ENCODE measurements at places on chromosomes 5 and 9. TPM values are rescaled to one million over a fixed set of nuclear protein-coding genes. Genes with fewer than 3 reads are reported as not detected.

DNA sequence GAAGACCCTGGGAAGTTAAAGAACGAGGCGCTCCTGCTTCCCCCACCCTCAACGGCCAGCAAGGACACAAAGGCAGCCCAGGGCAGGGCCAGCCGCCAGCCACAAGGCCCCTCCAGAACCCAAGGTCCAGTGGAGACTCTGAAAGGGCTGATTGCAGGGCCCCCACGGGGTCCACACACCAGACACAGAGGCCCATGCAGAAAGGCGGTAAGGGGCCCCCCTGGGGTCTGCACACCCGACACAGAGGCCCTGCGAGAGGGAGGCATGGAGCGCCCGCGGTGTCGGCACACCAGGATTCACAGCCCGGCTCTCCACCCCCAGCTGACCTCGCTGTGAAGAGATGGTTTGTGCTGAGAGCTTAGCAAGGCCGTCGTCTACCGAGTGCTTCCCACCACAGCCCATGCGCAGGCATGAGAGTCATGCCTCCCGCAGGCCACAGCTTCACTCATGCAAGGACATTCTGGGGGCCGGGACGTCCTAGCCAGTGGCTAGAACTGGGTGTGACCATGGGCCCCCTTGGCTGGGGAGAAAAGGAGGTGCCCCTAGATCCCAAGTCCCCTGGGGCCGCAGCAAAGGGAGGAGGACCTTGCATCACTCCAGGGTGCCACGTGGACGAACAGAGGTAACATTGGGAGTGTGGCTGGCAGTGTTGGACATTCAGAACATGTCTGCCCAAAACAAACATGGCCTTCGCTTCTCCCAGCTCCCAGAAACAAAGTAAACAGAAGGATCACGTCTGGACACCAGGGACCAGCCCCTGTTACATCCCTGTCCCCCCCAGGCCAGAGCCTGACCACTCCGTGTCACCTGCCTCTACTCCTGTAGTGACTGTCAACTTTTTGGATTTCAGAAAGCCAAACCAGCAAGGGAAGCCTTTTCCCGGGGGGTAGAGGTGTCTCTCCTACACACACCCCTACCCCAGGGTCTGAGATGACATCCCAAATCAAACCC is 9.8 kb downstream of the BRD3 start:
- DNase-seq, result no peak

DNA sequence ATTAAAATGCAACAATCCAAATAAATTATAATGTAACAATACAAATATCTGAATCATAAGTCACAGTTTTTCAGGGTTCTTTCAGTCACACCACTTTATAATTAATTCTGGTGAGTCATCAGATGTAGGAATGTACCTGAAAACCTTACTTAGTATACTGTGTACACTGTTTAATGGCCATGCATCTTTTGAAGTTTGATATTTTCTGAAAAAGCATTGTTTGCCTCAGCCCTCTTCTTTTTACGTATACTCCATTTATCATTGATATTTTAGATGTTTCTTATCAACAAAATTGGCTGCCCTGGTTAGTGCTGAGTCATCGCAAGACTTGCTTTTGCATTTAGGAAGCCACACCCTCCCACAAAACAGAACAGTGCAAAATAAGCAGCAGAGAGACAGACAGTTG is 218.6 kb downstream of the PJA2 start:
- peak; percentile 26 for DNase-seq

Gene GKAP1
- total RNA-seq, result 4.4 TPM

DNA sequence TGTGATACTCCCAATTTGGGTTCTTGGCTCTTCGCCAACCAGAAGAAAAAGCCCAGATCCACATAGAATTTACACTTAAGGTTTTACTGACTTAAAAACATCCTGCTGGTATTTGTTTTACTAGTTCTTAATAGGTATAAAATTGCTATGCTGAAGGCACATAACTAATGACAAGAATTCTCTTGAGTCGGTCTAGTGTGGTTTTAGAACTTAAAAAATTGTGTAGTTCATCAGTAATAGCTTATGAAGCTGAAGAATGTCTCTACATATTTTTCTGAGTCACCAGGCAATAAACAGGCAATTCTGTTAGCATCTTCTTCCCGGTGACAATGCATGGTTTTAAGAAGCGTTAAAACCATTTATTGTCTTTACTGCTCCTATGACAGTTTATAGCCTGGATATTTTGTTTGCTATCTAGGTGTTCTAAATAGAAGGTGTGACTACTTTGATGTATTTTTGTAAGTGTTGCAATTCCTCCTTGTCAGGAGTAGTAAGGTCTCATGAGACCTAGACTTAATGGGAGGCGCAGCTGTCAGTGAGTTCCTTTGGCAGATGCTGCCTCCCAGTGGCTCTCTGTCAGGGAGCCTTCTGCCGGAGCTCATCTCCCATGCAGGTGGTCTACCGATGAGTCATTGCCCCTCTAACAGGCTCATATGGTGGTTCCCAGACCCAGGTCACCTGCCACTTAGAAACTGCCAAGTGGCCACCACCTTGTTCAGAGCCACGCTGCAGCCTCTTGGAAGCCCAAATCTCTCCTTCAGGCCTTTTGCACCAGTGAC is 173.8 kb downstream of the MAST4 start:
- DNase-seq, result peak; percentile 43

- no peak for DNase-seq
These were observed 60.1 kb upstream of the STK32A start for GRCh38 chr5:147174671-147175265.

DNA sequence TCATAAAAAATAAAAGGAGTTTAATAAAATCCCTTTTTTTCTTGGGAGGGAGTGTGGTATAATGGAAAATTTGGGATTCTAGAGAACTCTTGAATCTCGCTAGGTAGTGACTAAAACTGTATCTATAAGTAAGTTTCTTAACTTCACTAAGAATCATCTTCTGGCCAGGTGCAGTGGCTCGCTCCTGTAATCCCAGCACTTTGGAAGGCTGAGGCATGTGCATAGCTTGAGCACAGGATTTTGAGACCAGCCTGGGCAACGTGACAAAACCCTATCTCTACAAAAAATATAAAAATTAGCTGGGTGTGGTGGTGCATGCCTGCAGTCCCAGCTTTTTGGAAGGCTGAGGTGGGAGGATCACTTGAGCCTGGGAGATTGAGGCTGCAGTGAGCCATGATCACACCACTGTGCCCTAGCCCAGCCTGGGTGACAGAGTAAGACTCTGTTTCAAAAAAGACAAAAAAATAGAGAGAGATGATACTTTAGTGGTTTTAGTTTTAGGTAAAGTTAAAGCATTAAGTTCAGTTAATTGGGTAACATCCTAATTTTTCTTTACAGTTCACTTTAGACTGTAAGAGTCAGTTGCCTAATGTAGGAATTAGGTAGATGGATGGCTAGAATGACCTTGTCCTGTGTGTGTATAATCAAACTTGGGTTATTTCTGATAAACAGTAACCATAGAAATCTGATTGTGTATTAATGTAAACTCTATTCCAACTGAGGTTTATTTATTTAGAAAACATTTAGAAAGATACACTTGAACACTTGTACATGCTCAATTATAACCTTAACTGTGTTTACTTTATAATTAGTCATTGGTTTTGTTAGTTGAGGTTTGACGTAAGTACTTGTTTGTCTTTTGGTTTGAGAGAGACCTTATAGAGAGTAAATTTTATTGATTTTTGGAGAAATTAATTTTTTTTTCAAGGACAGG is 17.8 kb downstream of the UNC13B start:
- DNase-seq, result no peak

Gene PCDHB9
- total RNA-seq, result 1.8 TPM

Gene LPAR1
- 32.6 TPM for total RNA-seq

DNA sequence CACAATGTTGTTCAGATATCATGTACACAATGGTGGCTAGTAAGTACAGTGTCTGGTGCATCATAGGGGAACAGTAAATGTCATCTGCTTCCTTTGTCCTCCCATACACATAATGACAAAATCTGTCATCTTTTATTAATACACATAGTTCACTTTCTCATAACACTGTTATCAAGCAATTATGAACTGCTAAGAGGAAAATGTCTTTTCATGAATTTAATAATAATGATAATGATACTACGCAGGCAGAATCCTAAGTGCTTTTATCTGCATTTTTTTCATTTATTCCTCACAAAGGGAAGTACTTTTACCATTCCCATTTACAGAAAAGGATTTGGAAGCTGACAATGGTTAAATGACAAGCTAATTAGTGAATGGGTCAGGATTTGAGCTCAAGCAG is 35.7 kb downstream of the DPYSL3 start:
- no peak for DNase-seq

DNA sequence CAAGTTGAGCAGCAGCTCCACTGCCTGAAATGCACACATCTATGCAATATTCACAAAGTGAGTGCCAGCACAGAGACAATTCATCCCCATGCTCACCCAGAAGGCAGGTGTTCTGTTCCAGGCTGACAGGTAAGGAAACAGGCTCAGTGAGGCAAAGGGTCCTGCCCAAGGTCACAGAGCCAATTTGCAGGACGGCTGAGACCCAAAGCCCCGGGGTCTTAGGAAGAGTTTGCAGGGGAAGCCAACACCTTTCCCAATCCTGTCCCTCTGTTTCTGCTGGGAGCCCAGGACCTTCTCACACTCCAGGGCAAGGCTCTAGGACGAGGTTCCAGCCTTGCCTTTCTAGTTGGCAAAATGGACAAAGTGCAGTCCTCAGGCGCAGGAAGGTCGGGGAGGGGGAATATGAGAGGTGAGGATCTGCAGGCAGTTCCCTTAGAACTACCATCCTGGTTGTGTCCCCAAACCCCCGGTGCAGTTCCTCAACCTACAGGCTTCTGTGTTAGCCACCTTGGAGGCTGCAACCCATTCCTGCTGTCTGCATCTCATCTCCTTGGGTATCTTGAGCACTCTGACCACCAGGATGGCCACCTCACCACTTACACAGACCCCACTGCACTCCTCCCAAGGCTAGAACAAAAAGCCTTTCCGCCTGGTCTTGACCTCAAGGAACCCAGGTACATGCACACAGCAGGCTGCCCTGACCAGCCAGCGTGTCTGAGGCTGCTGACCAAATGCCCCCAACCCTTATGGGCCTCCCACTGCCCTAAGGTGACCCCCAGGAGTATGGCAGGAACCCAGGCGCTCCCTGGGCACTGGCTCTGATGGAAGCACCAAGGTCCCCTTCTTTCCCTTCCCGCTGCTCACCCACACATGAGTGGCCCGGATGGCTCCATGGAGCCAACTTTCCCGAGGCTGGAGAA is 1.9 kb upstream of the BRD3 start:
- DNase-seq, result no peak

DNA sequence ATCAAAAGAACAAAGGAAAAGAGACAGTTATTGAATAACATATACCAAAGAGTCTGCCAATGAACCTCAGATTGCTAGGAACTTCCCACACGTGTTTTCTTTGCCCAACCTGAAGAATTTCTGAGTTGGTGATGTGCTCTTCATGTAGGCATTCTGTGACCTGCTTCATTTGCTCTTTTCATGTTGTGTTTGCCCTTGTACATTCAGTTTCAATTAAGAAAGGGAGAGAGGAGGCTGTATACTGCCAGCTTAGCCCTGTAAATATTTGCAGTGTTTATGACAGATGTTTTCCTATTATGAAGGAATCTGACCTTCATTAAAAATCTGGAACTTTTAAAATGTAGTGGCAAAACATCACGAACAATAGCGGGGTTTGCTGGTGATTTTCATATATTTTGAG is 168.5 kb downstream of the GAS1 start:
- DNase-seq, result no peak

DNA sequence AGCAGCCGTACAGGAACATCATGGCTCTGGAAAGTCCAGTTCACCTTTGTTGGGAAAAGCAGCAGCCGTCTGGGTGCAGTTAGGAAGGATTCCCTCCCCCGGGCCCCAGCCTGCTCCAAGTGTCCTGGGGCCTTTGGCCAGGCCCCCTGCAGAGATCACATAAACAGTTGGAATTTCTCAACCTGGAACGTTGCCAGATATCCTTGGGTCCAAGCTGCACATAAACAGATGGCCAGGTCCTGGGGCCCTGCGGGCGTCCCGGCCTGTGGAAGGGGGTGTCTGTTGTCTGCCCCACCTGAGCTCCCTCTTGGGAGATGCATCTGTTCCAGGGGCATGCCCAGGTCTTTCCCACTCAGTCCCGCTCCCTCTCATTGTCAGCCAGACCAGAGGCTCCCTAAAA is 92.7 kb downstream of the COL5A1 start:
- DNase-seq, result peak; percentile 76

DNA sequence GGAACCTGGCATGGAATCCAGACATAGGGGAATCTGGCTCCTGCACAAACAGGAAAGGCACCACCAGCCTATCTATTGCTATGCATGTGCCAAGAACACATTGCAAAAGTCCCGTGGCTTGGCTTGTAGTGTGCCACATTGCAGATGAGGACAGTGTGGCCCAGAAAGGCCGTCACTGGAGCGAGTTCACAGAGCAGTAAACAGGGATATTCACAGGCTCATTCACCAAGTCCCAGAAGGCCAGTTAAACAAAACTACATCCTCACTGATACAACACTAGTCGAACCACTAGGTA is 39.6 kb upstream of the TRIM32 start:
- DNase-seq, result no peak

DNA sequence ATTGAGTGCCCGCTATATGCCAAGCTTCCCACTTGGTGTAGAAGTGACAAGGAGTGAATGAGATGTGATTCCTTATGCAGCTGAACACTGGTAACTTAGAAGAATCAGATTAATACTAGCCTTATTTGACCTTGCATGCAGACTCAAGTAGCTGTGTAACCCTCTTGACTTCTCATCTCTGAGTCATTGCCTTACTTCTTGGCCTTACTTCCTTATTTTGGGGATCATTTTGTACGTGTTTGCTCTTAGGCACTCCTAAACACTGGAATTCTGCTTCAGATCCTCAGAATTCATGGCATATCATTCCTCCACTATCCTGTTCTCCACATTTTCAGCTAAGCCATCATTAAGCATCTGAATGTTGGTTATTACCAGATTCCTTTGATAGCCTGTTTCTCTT is 948.9 kb upstream of the ARRDC3 start:
- no peak for DNase-seq

DNA sequence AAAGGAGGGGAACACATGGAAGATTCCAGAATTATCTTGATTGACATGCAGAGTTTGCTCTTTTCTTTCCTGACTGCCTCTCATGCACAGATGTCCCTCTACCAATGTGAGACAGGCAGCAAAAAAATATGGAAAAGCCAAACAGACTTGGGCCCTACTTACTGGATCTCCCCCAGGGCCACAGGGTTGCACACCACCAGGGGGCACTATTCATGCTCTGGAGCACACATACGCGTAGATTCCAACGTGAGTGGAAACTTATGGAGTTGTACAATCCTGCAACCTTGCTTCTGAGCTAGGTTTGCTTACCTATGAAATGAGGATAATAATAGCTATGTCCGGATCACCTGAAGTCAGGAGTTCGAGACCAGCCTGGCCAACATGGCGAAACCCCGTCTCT is 319.5 kb downstream of the ARHGEF28 start:
- DNase-seq, result no peak

GRCh38 chr5:67052034-67052433 is 144.6 kb downstream of the CD180 start:
- no peak for DNase-seq
